ENCODE measurements at places on chromosomes 3 and 15.
A peak's percentile ranks its signal among the peaks of the same experiment; 100 is the strongest.

- DNase-seq = no peak
Measured at GRCh38 chr15:34335176-34336032, 2.2 kb downstream of the SLC12A6 start.

- no peak for DNase-seq
Measured at GRCh38 chr15:39817892-39818291, 35.3 kb upstream of the FSIP1 start.

DNA sequence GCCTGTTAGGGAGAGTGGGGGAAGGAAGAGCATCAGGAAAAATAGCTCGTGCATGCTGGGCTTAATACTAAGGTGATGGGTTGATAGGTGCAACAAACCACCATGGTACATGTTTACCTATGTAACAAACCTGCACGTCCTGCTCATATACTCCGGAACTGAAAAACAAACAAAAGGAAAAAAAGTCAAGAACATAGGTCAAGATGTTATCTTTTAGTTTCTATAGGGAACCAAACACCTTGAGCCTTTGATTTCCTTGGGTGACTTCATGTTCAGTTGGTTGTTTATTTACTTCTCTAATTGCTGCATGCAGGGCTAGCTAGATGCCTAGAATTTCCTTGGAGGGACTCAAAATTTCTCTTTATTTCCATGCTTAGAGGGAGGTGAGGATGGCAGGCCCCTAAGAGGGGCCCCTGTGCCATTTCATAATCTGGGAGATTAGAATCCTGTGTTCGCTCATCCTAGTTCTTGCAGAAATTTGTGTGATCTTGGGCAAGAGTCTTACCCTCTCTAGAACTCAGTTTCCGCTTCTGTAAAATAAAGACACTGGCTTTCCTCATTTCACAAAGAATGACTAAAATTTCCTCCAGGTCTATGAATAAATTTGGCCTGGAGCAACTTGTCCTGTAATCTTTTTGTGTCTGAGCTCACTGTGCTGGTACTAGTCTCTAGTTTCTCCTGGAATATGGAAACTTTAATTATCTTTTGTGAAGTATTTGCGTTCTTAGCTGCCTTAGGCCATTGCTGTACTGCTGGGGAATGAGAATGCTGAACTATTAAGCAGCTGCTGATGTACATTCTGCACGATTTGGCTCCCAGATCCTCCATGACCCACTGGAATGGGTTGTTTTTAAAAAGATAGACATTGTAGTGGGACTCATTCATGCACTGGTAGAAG is 457.5 kb downstream of the EDEM1 start:
- DNase-seq = no peak

DNA sequence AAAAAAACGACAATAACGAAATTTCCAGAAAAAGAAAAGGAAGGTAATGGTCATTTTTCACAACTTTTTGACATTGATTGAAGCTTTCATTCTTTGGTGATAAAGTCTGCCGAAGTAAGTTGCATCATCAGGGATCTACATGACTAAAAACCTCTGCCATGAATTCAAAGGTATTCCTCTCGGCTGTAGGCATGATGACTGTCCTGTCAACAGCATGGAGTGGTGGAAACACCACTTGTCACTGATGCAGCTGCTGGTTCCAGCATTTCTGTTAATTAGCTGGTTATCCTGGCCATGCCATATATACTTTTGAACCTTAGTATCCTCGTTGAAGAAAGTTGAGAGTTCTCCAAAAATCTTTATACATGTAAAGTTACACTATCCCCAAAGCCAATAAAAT is 859.0 kb upstream of the ARPP21 start:
- no peak for DNase-seq

DNA sequence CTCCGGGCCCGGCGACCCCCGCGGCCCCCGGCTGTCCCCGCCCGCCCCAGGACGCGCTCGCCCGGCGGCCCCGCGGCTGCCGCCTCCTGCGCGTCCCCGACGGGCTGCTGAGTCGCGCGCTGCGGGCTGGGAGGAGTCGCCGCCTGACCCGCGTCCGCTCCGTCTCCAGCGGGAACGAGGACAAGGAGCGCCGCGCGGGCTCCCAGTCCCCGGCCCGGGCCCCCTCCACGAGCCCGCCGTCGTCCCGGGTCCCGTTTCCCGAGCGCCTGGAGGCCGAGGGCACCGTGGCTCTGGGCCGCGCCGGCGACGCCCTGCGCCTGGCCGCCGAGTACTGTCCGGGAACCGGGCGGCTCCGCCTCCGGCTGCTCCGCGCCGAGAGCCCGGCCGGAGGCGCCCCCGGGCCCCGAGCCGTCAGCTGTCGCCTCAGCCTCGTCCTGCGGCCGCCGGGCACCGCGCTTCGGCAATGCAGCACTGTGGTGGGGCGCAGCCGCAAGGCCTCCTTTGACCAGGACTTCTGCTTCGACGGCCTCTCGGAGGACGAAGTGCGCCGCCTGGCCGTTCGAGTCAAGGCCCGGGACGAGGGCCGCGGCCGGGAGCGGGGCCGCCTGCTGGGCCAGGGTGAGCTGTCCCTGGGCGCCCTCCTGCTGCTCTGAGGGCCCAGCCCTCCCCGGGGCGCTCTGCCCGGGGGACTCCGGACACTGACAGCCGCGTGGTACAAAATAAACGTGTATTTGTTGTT is 1.5 kb downstream of the C2CD4A start:
- DNase-seq = peak; percentile 2
